Stimulated activated CD8-positive, alpha-beta memory T cell treated with anti-CD3 and anti-CD28 coated beads, Interleukin-2, amount 100 ng/mL, for 48 hours (primary cell): ENCODE measurements at places on chromosomes 6 and 20.

GRCh38 chr6:98929498-98930060, 18.2 kb downstream of the FBXL4 start:
- no peak for DNase-seq

DNA sequence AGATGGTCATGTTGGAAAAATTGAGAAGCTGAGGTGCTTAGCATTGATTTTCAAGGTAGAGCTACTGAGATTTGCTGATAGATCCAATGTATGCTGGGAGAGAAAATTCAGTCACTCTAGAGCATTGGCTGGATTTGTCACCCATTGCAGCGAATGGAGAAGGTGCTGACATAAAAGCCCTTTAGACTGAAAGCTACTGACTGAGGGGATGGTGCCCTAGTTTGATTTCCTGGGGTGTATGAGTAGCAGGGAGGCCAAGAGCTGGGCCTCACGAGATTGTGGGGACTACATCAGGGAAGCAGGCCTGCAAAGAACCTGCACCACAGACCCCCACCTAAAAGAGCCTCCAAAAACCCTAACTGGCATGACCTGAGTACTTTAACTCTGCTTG, 23.9 kb upstream of the PRND start:
- no peak for DNase-seq

- no peak for DNase-seq
These were observed 45.3 kb downstream of the DACT2 start for GRCh38 chr6:168274037-168274952.

GRCh38 chr6:25253351-25253750, 25.8 kb upstream of the CARMIL1 start:
- no peak for DNase-seq

GRCh38 chr6:33578164-33578563, 1.9 kb downstream of the BAK1 start:
- DNase-seq: no peak

DNA sequence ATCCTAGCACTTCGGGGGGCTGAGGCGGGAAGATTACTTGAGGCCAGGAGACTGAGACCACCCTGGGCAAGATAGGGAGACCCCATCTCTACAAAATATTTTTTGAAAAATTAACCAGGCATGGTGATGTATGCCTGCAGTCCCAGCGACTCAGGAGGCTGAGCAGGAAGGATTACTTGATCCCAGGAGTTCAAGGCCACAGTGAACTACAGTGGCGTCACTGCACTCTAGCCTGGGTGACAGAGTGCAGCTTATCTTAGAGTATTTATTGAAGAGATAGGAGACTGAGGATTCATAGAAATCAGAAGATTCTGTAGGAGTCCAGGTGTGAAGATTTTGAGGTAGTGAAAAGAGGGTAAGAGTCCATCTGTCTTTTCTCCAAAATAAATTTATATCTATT, 45.0 kb downstream of the SLC17A5 start:
- no peak for DNase-seq

DNA sequence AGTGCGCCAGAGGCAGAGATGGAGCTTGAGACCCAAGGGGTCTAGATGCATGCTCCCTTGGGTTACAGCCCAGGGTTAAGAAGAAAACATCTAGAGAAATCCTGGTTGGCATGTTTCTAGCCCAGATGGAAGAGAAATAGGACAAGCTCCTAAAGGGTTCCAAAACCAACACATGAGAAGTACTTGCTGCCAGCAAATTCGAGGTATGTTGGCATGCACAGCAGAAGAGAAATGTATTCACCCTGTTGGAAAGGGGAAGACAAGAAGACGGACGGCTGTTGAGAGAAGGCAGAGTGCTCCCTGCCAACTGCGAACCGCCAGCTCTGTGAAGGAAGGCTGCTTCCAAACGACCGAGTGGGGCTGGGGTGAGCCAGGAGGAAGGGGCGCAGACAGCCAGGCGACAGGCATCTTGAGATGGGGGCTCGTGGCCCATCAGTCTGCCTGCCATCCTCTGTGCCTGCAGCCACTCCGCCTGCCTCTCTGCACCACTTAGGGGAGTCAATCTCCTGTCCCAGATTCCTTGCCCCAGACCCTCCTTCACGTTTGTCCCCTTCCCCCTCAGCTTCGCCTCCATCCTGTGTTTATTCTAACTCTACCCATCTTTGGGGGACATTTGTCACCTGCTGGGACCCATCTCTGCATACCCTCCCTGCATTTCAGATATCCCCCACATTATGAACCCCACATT, 249.2 kb downstream of the CDC5L start:
- no peak for DNase-seq

DNA sequence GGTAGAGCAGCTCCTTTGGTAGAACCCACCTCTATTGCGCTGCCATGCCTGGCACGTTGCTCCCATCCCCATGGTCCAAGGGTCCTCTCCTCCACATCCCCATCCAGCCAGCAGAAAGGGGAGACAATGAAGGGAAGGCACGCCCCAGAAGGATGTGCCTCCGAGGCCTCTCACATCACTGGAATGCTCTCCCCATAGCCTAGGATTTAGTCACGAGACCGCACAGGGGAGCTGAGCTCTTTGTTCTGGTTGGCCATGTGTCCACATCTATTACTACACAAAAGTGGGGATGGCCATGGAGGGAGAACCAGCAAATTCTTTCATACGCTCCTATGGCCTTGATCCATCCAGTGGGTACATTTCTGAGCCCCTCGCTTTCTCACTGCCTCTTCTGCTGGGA, 60.5 kb upstream of the SALL4 start:
- DNase-seq: no peak

GRCh38 chr6:158816803-158817727, 2.1 kb downstream of the EZR start:
- DNase-seq: no peak

GRCh38 chr6:69285054-69285453, 511.8 kb downstream of the LMBRD1 start:
- DNase-seq: no peak

GRCh38 chr6:64672131-64672530, 1034.9 kb downstream of the EYS start:
- no peak for DNase-seq

- no peak for DNase-seq
These were observed 16.4 kb downstream of the ZFAND3 start for GRCh38 chr6:37835923-37836322.

- DNase-seq: no peak
These were observed 932.1 kb upstream of the MANEA start for GRCh38 chr6:94645191-94645590.

DNA sequence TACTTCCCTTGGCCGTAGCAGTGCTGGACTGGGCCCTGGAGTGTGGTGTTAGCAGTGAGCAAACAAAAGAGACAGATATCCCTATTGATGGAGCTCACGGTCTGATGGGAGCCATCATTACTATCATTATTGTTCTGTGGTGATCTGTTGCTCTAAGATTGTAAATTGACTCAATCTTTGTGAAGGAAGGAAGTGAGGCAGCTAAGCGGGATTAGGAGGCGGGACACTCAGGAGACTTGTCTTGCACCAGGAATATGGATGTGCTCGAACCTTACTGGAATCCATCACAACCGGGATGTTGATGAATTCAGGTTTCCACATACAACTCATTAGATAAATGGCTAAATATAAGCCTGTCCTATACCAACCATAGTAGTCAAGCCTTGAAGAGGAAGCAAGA, 25.5 kb upstream of the FAM50B start:
- DNase-seq: no peak

DNA sequence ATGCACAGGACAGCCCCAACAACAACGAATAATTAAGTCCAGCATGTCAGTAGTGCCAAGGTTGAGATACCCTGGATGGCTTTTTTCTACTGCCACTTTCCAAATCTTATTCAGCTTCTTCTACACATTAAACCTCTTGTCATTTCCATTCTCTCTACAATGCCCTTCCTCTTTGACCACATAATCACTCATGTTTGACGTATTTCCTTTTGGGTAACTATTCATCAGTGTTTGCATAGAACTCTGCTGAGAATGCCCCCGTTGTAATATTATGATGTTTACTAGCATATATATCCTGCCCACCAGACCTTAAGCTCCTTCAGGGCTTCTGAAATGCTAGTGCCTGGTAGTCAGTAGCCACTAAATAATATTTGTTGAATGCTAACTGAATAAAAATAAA, 515.3 kb upstream of the RNF217 start:
- DNase-seq: no peak

GRCh38 chr6:36126553-36127458, 3.5 kb upstream of the MAPK13 start:
- no peak for DNase-seq

DNA sequence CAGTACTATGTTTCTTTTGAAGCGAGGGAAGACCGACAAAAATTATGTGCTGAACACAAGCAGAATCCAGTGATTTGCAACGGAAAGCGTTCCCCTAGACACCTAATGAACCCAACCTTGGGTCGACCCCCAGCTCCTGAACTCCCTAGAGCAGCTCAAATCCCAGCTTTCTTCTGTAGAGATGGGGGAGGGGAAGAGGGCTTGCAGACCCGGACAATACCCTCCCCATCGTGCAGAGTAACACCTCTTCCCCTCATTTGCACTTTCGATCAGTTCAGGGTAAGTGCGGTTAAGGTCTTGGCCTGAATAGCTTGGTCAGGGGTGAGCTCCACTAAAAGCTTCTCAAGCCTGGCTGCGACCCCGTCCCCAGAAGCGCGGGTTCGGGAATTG, 404 bp downstream of the CEP162 start:
- no peak for DNase-seq

DNA sequence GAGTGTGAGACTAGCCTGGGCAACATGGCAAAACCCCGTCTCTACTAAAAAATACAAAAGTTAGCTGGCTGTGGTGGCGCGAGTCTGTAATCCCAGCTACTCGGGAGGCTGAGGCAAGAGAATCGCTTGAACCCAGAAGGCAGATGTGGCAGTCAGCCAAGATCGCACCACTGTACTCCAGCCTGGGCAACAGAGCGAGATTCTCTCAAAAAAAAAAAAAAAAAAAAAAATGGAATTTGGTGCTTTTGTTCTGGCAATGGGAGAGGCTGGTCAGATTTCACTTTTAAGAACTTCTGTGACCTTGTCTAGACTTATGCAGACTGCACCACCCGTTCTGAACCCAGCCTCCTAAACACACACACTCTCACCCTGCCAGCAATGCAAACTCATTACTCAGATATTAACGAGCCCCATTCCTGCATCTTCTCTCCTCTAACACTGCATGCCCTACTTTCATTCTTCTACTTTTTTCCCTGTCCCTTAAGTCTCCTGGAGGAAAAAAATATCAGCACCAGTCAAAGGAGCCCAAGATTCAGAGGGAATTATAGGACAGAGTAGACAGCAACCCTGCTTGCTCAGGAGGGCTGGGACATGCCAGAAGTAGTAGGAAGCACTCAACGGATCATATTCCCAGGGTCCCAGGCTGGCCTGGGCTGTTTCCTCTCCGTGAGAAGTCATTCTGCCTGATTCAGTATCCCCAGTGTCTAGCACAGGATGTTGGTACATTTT, 4.4 kb downstream of the MOCS1 start:
- DNase-seq: no peak

- DNase-seq: no peak
These were observed 18.2 kb upstream of the MRGBP start for GRCh38 chr20:62778058-62778457.
